Vagina (tissue), 2 donors: ENCODE measurements at places on chromosomes 5 and 9. TPM values are rescaled to one million over a fixed set of nuclear protein-coding genes. Genes with fewer than 3 reads are reported as not detected.

AKNA gene
- total RNA-seq, result 55.0 TPM

IFNA21 gene
- not detected for total RNA-seq

PCDHGB3 gene
- total RNA-seq, result 5.4 TPM

INSL6 gene
- not detected for total RNA-seq

PIP5KL1 gene
- total RNA-seq, result 10.3 TPM

SARDH gene
- total RNA-seq, result 2.0 TPM

LCN9 gene
- total RNA-seq, result not detected

RNF183 gene
- total RNA-seq, result not detected

C5orf58 gene
- not detected for total RNA-seq

CDC37L1 gene
- 23.8 TPM for total RNA-seq

MEGF10 gene
- total RNA-seq, result 0.74 TPM

NUTM2F gene
- total RNA-seq, result not detected

ANKRD34B gene
- not detected for total RNA-seq

DBH gene
- 12.0 TPM for total RNA-seq
